ENCODE measurements at places on chromosomes 1 and 21.

DNA sequence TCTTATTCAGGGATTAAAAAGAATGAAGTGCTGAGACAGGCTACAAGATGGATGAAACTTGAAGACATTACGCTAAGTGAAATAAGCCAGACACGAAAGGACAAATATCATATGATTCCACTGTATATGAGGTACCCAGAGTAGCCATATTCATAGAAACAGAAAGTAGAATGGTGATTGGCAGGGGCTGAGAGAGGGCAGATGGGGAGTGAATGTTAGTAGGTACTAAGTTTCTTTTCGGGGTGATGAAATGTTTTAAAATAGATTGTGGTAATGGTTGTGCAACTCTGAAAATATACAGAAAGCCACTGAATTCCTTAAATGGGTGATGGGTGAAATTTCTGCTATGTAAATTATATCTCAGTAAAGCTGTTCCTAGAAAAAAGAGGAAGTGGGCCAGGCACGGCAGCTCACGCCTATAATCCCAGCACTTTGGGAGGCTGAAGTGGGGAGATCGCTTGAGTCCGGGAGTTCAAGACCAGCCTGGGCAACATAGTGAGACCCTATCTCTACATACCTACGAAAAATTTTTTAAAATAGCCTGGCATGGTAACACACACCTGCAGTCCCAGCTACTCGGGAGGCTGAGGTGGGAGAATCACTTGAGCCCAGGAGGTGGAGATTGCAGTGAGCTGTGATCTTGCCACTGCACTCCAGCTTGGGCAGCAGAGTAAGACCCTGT, 15.9 kb downstream of the SLC27A3 start:
- DNase-seq = no peak

DNA sequence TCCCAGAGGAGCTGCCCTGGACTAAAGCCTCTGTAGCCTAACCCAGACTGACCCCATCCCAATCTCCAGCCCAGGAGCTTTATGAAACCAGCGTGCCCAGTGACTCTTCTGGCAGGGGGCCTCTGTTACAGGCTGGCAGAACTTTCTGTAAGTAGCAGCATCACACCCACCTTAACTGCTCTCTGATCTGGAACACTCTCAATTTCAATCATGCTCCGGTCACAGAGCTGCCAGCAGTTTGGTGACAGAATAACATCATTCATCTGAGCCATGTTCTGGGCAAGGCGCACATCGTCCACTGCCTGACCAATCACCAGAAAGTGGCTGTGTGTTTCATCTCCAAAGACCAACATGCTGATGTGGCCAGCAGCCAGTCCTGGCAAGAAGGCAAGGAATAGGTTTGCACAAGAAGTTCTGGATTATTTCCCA, 14.7 kb downstream of the ADCY10 start:
- no peak for DNase-seq

- no peak for DNase-seq
Measured at GRCh38 chr1:31439276-31439675, 26.3 kb downstream of the SERINC2 start.

DNA sequence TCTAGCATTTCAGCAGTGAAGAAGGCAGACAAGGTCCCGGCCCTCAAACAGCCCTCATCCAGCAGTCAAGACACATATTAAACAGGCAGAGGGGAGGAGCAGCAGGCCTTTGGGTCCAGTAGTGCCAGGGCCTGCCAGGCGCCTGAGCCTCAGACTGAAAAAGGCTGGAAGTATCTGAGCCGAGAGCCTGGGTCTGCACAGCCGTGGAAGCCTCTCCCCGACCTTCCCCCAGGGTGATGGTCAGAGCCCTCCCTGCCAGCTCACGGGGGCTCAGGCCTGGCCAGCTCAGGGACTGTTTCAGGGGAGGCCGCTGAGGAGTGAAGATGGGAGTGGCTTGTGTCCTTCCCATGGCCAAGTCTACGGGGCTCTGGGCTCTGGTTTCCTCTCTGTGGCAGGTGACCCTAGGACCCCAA, 565.2 kb downstream of the PTPRU start:
- DNase-seq = no peak

DNA sequence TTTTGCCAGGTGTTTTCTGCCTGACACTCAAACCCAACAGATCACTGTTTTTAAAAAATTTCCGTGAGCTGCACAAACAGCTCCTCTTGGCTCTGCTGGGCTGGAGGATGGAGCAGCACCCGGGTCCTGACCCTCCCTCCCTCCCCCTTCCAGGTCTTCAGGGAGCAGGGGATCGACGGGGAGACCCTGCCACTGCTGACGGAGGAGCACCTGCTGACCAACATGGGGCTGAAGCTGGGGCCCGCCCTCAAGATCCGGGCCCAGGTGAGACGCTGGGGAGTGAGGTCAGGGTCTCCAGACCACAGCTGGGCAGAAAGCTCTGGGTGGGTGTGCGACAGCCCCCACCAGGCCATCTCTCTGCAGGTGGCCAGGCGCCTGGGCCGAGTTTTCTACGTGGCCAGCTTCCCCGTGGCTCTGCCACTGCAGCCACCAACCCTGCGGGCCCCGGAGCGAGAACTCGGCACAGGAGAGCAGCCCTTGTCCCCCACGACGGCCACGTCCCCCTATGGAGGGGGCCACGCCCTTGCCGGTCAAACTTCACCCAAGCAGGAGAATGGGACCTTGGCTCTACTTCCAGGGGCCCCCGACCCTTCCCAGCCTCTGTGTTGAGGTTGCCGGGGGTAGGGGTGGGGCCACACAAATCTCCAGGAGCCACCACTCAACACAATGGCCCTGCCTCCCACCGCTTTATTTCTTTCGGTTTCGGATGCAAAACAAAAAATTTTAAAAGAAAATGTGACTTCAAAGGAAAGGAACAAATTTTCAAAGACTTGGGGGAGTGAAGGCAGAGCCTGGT, 15.3 kb downstream of the NOC2L start:
- no peak for DNase-seq

DNA sequence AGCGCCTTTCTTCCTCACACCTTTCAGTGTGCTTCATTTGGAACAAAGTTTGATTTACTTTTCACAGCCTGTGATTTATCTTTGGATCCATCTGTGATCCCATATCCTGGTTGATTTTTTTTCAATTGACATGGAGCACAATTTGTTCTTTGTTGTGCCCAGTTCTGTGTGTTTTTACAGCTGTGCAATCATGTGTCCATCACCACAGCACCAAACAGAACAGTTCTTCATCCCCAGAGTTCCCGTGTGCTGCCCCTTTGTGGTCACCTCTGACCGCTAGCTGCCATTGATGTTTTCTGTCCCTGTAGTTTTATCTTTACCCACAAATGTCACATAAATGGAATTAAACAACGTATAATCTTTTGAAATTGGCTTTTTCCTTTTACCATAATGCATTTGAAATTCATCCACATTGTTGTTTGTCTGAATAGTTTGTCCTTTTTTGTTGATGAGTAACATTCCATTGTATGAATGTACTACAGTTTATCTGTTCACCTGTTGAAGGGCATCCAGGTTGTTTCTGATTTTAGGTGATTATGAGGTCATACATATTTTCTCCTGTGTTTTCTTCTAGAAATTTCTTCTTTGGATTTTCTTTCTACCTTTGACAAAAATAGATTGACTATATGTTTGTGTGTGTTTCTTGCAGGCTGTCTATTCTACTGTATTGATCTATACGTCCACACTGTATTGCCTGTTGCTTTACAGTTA, 17.4 kb downstream of the MIGA1 start:
- DNase-seq = no peak

GRCh38 chr21:29953072-29953471, 13.3 kb upstream of the GRIK1 start:
- DNase-seq = no peak

DNA sequence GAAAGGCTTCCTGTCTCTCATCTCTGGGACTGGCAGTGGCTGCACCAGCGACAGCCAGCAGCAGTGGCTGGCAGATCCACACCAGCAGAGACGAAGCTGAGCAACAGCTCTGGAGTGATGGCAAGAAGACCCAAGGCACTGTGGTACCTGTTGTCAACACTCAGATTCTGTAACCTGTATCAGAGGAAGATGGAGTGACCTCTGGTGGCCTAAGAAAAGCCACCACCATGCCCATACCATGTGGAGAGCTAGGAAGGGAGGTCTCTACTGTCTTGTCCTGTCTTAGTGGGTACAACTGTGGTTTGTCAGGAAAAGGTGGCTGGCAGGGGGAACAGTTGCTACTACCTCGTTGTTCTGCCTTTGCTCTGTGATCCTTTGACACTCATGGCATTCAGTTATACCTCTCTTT, 22.5 kb upstream of the RHBDL2 start:
- DNase-seq = no peak

DNA sequence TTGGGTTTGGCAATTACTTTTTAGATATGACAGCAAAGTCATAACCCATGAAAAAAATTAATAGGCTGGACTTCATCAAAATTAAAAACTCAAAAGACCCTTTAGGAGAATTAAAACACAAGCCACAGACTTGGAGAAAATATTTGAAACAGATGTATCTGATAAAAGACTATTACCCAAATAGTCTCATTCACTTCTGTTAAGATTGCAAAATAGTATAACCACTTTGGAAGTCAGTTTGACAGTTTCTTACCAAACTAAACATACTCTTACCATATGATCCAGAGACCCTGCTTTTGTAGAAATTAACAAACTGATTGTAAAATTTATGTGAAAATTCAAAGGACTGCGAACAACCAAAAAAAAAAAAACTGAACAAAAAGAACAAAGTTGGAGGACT, 32.5 kb upstream of the SLC44A3 start:
- no peak for DNase-seq

DNA sequence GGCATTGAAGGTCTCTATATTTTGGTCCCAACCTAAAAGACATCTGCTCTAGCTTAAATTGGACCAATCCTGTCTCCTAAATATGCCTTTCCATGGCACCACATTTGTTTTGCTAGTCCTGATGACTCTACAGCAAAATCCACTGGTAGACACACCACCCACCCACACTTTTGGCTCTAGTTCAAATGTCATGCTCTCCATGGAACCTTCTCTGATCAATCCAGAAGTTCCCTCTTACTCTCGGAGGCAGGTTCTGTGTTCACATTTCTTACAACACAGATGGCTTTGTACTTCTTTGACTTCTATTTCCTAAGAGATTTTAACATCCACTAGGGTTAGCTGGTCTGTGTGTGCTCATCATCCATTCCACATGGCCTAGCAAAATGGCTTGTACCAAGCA, 151.3 kb downstream of the APP start:
- DNase-seq = no peak

GRCh38 chr1:248822148-248823032, 3.3 kb downstream of the SH3BP5L start:
- DNase-seq = no peak

- no peak for DNase-seq
Measured at GRCh38 chr1:218284377-218284916, 646 bp upstream of the RRP15 start.

GRCh38 chr21:35754583-35754982, 305.7 kb downstream of the SETD4 start:
- DNase-seq = no peak

DNA sequence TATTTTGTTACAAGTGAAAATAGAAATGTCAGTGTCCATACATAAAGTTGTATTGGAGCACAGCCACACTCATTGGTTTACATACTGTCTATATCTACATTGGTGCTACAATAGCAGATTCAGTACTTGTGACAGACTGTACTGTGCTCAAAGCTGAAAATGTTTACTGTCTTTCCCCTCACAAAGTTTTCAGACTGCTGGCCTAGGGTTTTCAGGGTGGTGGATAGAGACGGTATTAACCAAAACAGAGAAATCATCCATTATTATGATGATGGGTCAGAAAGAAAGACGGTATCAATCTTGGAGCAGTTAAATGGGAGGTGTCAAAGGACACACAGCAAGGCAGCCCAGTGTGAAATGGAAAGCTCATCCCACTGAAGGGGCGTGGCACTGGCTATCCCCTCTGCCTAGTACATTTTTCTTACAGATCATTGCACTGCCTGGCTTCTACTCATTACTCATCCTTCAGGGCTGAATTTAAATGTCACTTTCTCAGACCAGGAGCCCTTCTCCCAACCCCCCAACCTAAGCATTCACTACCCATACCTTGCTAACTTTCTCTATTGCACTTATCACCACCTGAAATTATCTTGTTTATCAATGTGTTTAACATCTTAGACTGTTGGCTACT, 10.2 kb downstream of the JAK1 start:
- no peak for DNase-seq

- DNase-seq = no peak
Measured at GRCh38 chr1:76137746-76138145, 63.2 kb downstream of the ST6GALNAC3 start.

DNA sequence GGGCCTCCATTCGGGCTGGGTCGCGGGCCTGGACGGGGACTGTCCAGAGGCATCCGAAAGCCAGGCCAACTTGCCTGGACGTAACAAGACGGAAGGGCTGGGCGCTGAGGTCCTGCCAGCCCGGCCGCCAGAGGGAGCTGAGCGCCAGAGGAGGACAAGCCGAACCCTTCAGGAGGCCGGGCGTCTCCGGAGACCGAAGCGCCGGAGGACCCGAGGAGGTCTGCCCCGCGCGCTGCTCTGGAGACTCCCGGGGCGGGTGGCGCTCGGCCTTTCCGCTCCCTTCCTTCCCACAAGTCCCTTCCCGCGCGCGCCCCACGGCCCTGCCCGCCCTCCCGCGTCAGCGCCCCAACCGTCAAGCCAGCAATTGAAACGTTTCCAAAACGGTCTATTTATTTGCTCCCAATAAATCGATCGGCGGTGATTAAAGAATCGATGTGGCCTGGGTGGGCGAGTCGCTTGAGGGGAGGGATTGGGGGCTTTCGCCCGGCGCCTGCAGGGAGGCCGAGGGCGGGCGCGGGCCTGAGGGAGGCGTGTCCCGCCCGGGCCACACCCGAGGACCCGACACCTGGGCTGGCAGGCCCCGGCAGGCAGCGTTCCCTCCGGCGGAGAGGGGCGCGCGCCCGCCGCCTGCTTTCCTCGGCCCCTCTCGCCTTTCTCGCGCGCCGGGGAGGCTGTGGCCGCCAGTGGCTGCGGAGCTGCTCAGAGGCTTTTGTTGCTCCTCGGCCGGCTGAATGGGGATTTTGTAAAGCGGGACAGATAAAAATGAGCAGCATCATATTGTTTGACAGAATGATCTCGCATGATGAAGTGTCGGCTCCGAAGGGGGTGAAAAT, 5.2 kb upstream of the FOXD3 start:
- peak; percentile 72 for DNase-seq

DNA sequence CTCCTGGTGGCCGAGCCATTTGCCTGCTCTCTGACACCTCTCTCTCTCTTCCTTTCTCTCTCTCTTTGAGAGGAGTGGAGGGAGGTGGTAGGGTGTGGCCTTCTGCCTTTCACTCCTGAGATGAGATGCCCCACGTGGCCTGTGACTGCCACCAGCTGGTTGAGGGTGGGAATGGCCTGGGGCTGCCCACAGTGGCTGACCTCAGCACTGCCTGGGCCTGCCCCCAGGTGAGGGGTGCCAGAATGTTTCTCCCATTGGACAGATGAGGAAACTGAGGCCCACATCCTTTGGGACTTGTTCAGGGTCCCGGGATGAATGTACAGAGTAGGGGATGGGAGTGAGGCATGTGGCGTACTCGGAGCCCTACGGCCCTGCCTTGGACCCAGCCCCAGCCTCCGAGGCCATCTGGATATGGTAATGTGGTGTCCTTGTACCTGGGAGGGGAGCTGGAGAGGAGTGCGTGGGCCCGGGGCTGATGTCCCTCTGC, 12.7 kb upstream of the C1orf167 start:
- peak; percentile 64 for DNase-seq

Data from activated T-cell treated with anti-CD3 and anti-CD28 coated beads, Interleukin-2, amount 50 U/mL, for 24 hours (primary cell).